ENCODE measurements at places on chromosomes 3 and 15.

DNA sequence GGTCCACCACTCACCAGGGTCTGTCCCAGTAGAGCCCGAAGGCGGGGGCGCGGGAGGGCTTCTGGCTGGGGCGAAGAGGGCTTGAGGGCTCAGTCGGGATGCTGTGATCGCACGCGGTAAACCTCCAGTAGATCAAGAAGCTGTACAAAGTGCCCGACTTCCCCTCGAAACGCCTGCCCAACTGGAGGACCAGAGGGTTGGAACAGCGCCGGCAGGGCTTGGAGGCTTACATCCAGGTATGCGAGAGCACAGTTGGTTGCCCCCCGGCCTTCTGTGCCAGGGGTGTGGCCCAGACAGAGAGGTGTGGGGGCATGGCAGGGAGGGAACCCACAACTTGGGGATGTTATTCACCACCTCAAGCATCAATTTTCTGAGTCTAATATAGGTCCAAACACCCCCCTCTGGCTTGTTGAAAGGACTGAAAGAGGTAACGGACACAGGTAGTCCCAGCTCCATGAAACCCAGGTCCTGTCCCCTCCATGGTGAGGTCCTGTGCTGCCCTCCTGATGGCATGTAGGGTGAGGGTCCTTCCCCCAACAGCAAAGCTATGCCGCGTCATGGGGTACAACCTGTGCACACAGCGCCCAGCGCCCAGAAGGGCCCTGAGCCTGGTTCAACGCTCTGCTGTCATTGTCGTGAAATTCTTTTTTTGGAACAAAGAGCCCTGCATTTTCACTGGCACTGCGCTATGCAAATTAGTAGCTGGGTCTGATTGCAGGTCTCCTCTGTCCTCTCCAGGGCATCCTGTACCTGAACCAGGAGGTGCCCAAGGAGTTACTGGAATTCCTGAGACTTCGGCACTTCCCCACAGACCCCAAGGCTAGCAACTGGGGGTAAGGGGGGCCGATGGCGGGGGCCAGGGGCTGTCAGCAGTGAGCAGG lies 1.2 kb downstream of the SNX22 start:
- peak; percentile 26 for DNase-seq

DNA sequence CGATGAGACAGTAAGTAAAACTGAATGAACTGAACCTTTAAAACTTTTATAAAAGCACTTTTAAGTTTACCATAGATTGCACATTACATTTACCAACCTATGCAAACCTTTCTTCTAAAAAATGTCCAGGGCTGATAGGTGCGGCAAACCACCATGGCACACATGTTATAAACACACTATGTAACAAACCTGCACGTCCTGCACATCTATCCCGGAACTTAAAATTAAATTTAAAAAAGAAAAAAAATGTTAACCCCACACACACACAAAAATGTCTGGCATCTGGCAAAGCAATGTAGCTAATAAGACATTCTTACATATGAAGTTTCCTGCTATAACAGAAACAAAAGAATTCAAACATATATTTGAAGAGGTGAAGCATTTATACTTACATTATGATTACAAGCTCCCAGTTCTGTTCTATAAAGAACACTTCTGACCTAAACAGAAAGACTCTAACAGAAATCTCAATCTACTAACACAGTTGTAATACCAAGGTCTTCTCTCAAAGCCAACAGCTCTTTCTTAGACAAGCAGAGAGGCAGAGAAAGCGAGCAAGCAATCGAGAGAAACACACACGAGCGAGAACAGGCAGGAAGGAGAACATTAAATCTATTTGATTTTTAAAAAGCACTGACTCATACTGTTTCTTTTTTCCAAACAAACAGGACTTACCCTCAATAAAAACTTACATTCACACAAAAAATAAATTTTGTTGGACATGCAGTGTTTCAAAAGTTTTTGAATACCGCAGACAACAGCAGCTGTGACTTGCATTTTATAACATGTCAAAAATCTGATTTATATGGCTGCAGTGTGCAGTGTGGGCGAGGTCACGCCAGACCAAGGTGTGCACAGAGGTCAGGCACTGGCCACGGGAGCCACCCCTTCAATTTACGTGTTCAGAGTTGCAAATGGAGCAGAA lies at the start of gene NRG4:
NRG4 (minus strand) TSS at position 798 of the 925 bp plus-strand sequence. CDS start 1,194 bp downstream, outside the sequence.
- no peak for DNase-seq

DNA sequence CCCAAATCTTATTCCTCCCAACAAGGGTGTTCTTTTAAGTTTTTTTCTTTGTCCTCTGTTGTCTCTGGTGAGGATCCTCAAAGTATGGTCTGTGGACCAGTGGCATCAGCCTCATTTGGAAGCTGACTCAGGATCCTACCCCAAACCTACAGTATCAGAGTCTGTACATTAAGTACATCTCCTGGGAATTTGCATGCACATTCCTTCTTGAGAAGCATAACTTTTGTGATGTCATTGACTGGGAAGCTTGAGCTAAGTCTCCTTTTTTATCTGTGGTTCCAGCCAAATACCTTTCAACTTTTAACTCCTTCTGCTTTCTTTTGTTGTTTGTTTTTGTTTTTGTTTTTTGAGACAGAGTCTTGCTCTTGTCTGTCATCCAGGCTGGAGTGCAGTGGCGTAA lies 40.5 kb downstream of the ARMC8 start:
- DNase-seq = no peak

DNA sequence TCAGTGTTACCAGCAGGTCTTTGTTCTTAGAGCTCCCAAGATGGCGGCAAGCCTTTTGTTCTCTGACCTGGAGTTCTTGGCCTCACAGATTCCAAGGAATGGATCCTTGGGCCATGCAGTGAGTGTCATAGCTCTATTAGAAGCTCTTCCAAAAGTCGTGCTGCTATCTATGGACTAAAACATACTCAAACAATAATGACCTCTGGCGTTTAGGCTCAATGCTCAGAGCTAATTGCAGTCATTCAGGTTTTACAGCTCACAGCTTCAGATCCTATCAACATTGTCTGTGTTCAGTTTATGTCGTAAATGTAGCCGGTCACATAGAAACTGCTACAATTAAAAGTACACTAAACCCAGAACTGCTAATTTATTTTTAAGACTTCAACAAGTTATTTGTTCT lies 22.2 kb downstream of the CCRL2 start:
- no peak for DNase-seq

GRCh38 chr3:176994891-176995781 lies 202.1 kb downstream of the TBL1XR1 start:
- no peak for DNase-seq

All from stimulated activated naive CD8-positive, alpha-beta T cell treated with anti-CD3 and anti-CD28 coated beads, Interleukin-15, Interleukin-2, amounts not matched to agents 100 U/mL and 50 U/mL, for 24 hours (primary cell).